ENCODE measurements at places on chromosomes 11 and 22. TPM values are rescaled to one million over a fixed set of nuclear protein-coding genes. Genes with fewer than 3 reads are reported as not detected.

DNA sequence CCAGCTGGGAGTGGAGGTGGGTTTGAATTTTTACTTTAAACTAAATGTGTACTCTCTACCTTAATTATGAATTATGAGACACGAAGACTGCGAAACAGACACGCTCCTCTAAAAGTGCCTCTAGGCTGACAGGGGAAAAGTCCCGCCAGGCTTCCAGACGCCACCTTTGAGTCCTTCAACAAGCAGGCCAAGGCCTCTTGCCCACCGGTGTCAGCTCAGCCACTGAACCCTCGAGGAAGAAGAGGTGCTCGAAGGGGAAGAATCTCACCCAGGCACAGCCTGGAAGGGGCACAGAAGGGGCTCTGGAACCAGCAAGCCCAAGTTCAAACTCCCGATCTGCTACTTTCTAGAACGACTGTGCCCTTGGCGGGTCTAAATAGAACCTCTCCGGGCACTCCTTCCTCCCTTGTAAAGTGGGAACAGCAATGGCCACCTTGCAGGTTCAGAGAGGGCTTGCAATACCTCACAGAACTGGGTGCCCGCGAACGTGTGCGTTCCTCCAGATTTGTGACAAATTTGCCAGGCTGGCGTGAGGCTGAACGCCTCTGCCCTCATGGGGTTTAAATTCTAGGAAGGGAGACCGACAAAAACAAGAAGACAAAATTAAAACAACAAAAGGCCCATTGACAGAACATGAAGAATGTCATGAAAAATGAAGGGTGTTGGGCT, 158.5 kb upstream of the GRK3 start:
- peaks cover 22% of the 10 kb centered on the region for H3K4me1 ChIP-seq
- H3K27me3 ChIP-seq, result no peaks in the 10 kb centered on the region
- H3K36me3 ChIP-seq, result no peaks in the 10 kb centered on the region

DNA sequence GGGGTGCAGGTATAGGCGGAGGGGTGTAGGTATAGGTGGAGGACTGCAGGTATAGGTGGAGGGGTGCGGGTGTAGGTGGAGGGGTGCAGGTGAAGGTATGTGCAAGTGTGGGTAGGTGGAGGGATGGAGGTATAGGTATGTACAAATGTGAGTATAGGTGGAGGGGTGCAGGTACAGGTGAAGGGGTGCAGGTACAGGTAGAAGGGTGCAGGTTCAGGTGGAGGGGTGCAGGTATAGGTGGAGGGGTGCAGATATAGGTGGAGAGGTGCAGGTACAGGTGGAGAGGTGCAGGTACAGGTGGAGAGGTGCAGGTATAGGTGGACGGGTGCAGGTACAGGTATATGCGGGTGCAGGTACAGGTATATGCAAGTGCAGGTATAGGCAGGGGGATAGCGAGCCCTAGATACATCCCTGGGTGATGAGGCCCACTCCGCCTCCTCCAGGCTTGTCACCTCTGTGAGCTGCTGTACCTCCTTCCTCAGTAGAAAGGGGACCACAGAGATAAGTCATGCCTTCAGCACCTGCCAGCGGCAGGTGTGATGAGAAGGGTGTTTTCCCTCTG, 17.2 kb downstream of the LINC01488 start:
- no peak overlapping the region for H3K4me3 ChIP-seq
- no peak for DNase-seq
- no peaks in the 10 kb centered on the region for H3K36me3 ChIP-seq
- H3K27me3 ChIP-seq, result no peaks in the 10 kb centered on the region
- H3K4me1 ChIP-seq, result peaks cover 12% of the 10 kb centered on the region

DNA sequence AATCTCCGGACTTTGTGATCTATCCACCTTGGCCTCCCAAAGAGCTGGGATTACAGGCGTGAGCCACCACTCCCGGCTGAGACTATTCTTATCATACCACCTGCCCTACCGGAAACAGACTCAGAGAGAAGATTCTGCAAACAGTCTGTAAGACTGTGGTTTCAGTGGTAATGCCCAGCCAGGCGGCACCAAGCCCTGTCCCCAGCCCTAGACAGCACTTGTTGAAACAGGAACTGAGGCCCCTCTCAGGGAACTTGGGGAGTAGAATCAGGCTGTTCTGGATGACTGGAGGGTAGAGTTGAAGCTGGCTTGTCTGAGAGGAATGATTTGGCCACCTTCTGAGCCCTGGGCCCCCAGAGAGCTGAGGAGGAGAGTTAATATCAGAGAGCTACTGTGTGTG, 1.3 kb upstream of the INSC start:
- H3K27ac ChIP-seq, result no peak overlapping the region
- DNase-seq, result no peak
- no peaks in the 10 kb centered on the region for H3K27me3 ChIP-seq
- H3K36me3 ChIP-seq, result no peaks in the 10 kb centered on the region

GRCh38 chr11:75160880-75161279, 10.0 kb downstream of the SLCO2B1 start:
- H3K27me3 ChIP-seq, result peaks cover 27% of the 10 kb centered on the region
- H3K4me1 ChIP-seq, result no peaks in the 10 kb centered on the region
- H3K36me3 ChIP-seq, result no peaks in the 10 kb centered on the region
- H3K4me3 ChIP-seq, result no peak overlapping the region

GRCh38 chr22:40210818-40211217, 33.1 kb downstream of the TNRC6B start:
- no peak for DNase-seq
- no peak overlapping the region for H3K27ac ChIP-seq
- H3K27me3 ChIP-seq, result no peaks in the 10 kb centered on the region

GRCh38 chr22:39456522-39457197, at the start of gene MGAT3:
Gene MGAT3 (plus strand): TSS chr22:39457012. CDS start chr22:39487348, 30,336 bp downstream.
- no peak within 1 kb of the TSS for H3K4me3 ChIP-seq
- no peaks in the 10 kb centered on the region for H3K36me3 ChIP-seq
- no peaks in the 10 kb centered on the region for H3K4me1 ChIP-seq
- peaks cover 35% of the 10 kb centered on the region for H3K27me3 ChIP-seq
- DNase-seq, result no peak

DNA sequence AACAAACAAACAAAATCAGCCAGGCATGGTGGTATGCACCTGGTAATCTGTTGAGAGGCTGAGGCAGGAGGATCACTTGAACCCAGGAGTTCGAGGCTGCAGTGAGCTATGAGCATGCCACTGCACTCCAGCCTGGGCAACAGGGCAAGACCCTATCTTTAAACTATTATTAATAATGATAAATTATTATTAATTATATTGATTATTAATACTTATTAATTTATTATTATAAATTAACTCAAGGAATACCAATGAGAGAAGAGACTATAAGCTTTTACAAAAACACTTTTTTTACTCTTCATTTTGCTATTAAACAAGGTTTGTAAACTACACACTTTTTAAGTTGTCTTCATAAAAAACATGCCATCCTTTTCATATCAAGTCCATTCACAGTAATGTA, 97.7 kb upstream of the APOA1 start:
- peaks cover 4% of the 10 kb centered on the region for H3K4me1 ChIP-seq
- H3K27ac ChIP-seq, result no peak overlapping the region
- no peaks in the 10 kb centered on the region for H3K27me3 ChIP-seq
- no peak overlapping the region for H3K4me3 ChIP-seq
- no peaks in the 10 kb centered on the region for H3K36me3 ChIP-seq
- no peak for DNase-seq

Gene KIF18A
- polyA plus RNA-seq, result 14.2 TPM

- no peak for DNase-seq
- H3K36me3 ChIP-seq, result no peaks in the 10 kb centered on the region
- H3K4me3 ChIP-seq, result no peak overlapping the region
- no peaks in the 10 kb centered on the region for H3K27me3 ChIP-seq
Observed at GRCh38 chr11:78034623-78035022, 11.5 kb upstream of the KCTD14 start.

DNA sequence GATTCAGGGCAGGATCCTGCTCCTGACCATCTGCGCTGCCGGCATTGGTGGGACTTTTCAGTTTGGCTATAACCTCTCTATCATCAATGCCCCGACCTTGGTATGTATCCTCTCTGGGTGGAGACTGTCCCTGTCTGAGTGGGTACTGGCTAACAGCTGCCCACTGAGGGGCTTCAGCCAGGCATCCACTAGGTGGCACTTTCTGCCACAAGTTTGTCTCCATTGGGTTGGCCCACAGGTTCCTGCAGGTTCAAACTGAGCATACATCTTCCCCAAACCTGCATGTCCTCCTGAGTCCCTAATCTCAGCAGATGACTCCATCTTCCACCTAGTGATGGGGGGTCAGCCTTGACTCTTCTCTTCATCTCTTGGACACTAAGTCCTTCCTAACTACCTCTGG, 4.4 kb downstream of the SLC2A11 start:
- no peaks in the 10 kb centered on the region for H3K27me3 ChIP-seq
- H3K4me1 ChIP-seq, result peaks cover 6% of the 10 kb centered on the region
- DNase-seq, result peak; percentile 36
- no peaks in the 10 kb centered on the region for H3K36me3 ChIP-seq
- no peak overlapping the region for H3K4me3 ChIP-seq
- H3K27ac ChIP-seq, result no peak overlapping the region

DNA sequence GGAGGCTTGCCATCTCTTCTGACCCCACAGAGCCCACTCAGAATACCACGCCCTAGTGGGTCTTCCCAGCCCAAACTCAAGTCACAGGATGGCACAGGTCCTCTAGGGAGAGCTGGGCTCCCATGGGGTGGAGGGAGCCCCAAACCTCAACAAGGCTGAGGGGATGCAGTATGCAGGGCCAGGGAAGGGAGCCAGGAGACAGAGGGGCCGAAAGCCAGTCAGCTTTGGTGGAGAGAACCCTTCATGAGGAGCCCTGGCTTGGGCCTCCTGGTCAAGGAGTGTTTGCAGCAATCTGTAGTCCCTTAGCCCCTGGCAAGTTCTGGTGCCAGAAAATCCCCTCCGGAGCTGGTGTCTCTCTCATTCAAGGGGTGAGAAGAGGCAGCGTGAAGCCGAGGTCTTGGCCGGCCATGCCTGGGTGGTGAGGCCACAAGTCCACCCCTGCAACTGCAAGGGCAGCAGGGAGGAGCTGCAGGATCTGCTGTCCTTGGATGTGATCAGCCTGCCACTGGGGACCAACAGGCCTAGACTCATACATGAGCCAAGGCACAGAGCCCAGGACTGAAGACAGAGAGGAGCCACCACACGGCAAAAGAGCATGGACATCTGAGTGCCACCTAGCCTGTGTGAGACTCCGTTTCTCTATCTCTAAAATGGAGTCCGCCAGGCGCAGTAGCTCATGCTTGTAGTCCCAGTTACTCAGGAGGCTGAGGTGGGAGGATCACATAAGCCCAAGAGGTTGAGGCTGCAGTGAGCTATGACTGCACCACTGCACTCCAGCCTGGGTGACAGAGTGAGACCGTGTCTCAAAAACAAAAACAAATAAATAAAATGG, 24.1 kb downstream of the NEAT1 start:
- H3K27me3 ChIP-seq, result no peaks in the 10 kb centered on the region
- H3K4me1 ChIP-seq, result peaks cover 13% of the 10 kb centered on the region
- H3K27ac ChIP-seq, result no peak overlapping the region
- peak; percentile 48 for DNase-seq
- H3K4me3 ChIP-seq, result no peak overlapping the region

- H3K27ac ChIP-seq, result no peak overlapping the region
- no peaks in the 10 kb centered on the region for H3K36me3 ChIP-seq
- DNase-seq, result no peak
- H3K4me1 ChIP-seq, result no peaks in the 10 kb centered on the region
- no peak overlapping the region for H3K4me3 ChIP-seq
Observed at GRCh38 chr22:19673660-19674059, 40.6 kb upstream of the SEPTIN5 start.

DNA sequence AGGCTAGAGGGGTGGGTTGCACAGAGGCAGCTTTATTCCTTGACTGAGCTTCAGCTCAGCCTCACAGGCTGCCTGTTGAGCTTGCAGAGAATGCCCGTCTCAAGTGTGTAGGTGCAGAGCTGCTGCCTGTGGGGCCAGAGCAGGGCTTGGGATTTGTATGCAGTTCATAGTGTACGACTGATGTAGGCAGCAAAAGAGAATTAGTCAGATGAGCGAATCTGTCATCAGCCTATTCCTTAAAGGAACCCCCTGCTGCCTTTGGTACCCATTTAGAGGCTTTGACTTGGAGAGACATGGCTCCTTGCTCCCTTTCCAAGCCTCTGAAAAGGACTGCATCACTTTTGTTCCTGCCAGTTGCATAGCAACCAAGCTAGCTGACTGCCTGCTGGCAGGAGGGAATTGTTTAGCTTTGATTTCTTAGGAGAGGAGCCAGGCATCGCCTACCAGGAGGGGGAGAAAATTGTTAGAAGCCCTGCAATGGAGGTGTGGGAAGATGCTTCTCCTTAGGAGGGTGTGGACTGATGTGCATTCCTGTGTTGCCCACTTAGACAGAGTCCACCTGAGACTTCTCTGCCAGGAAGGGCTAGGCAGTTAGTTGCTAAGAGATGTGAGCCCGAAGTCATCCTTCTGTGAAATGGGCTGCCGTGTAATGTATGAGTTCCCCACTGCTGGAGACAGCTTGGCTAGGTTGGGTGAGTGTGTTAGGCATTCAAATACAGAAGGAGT, 10.9 kb downstream of the ACO2 start:
- DNase-seq, result peak; percentile 73
- peak overlapping the region; percentile 83 for H3K27ac ChIP-seq
- H3K36me3 ChIP-seq, result no peaks in the 10 kb centered on the region
- H3K4me3 ChIP-seq, result no peak overlapping the region
- no peaks in the 10 kb centered on the region for H3K27me3 ChIP-seq

- H3K27ac ChIP-seq, result no peak overlapping the region
- DNase-seq, result no peak
Observed at GRCh38 chr22:39289975-39290720, 29.3 kb downstream of the RPL3 start.

Gene RAB36
- polyA plus RNA-seq, result 4.6 TPM

Gene BBOX1
- polyA plus RNA-seq, result not detected
